ENCODE measurements at places on chromosomes 16 and 17. TPM values are rescaled to one million over a fixed set of nuclear protein-coding genes. Genes with fewer than 3 reads are reported as not detected.

DGKE gene
- total RNA-seq: 8.2 TPM

CDC42EP4 gene
- 16.6 TPM for total RNA-seq

CA4 gene
- 0.27 TPM for total RNA-seq

ENPP7 gene
- not detected for total RNA-seq

CACNG5 gene
- not detected for total RNA-seq

HSPB9 gene
- not detected for total RNA-seq

TEDC2 gene
- total RNA-seq: 6.3 TPM

PPL gene
- total RNA-seq: 1.0 TPM

ABCA5 gene
- total RNA-seq: 11.0 TPM

Data from endothelial cell of coronary artery (primary cell).